ENCODE measurements at places on chromosomes 11 and 22.
A peak's percentile ranks its signal among the peaks of the same experiment; 100 is the strongest.

GRCh38 chr11:44998051-44998450 lies 47.4 kb upstream of the TP53I11 start:
- DNase-seq: no peak

- DNase-seq: no peak
Observed at GRCh38 chr11:36278531-36279282, 10.5 kb downstream of the COMMD9 start.

GRCh38 chr11:10844796-10845195 lies 13.1 kb downstream of the ZBED5 start:
- DNase-seq: no peak

- no peak for DNase-seq
Observed at GRCh38 chr11:109747839-109748238, 325.8 kb downstream of the C11orf87 start.

DNA sequence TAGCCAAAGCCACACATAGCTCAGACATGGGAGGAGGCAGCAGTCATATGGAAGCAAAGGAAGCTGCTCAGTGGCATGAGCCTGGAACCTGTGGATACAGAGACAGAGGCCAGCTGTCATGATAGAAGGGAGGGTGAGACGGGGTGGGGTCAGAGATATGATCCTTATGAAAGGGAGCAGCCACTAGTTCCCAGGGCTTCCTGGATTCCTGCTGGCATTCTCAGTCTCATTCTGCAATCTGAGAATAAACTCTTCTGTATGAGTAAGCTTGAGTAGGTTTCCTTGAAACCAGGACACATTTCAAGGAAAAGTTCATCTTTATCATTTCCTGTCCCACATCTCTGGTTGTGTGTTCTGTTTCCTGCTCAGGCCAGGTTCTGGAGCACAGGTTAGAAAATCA lies 220.2 kb upstream of the SNX19 start:
- no peak for DNase-seq

GRCh38 chr11:64842851-64843685 lies 1.4 kb downstream of the CDC42BPG start:
- no peak for DNase-seq

GRCh38 chr11:118841469-118842242 lies 42.0 kb upstream of the CXCR5 start:
- DNase-seq: peak; percentile 51

DNA sequence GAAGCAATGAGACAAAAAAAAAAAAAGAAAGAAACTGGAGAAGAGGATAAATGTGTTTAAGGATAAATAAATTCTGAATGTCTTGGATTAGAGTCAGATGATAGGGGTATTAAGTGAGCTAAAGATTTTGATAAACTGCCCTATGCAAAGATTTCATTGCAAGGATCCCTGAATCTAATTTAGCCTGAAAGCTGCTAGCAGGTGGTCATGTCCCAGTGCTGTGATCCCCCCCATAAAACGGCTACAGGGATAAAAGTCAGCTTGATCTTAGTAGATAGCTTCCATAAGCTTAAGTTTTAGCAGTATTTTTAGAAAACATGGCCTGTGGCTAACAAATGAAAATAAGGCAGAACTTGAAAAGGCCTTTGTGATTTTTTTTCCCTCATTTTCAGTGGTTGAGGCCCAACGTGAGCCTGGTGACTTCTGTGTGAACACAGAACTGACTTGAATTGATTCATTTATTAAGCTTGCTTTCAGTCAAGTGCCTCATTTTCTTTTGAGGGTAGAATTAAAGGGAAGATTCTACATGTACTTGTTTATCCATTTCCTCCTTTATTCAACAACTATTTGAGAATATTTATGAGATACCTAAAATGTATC lies 44.5 kb downstream of the CD44 start:
- DNase-seq: no peak

DNA sequence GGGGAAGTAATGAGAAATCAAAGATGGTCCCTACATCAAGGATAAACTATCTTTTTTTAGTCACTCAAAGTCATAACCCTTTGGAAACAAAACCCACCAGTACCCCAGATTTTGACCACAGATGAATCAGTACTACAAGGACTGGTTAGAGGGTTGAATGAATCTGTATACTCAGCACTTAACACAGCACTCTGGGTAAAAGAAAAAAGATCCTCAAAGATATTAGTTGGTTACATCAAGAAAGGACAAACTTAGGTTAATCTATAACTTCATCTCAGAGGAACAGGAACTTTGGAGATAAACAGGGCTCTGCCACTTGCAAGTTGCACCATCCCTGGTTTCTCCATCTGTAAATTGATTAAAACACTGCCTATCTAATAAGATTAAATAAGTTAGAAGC lies 18.8 kb downstream of the SC5D start:
- DNase-seq: no peak

DNA sequence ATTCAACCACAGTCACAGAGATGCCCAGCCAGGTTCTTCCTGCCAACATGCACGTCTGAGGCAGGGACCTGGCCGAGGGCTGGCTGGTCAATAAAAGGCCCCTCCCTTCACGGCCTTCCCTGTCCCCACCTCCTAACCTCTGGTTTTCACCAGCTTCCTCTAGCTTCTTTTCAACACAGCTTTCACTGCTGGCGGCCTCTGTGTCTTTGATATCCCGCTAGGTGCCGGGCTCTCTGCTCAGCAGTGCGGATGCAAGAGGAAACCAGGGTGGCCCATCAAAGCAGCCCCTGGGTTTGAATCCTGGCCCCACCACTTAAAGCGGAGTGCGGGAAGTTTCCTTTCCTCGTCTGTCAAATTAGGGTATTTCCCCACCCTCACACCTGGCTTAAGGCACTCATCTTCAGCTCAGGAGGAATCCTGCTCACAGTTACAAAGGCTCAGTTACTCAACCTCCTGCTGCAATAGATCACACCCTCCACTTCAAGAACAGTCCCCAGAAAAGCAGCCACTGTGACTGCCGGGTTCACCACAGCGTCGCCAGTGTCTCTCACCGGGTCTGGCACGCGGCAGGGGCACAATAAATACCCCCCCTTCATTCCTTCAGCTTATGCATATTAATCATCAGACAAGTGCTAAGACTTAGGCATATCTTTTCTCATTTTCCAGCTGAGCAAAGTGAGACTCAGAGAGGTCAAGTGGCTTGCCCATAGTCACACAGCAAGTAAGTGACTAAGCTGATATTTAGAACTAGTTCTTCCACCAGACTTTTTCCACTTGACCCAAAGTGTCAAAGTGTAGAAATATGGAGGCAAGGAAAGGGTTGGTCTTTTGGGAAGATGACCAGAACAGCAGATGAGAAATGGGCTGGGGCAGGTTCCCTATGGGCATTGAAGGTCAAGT lies 45.7 kb downstream of the TXN2 start:
- DNase-seq: peak; percentile 83

- no peak for DNase-seq
Observed at GRCh38 chr11:115455613-115456012, 48.6 kb downstream of the CADM1 start.
